ENCODE measurements at places on chromosomes 12 and 14.

- DNase-seq: no peak
These were observed 1.6 kb upstream of the NUMB start for GRCh38 chr14:73459959-73460358.

DNA sequence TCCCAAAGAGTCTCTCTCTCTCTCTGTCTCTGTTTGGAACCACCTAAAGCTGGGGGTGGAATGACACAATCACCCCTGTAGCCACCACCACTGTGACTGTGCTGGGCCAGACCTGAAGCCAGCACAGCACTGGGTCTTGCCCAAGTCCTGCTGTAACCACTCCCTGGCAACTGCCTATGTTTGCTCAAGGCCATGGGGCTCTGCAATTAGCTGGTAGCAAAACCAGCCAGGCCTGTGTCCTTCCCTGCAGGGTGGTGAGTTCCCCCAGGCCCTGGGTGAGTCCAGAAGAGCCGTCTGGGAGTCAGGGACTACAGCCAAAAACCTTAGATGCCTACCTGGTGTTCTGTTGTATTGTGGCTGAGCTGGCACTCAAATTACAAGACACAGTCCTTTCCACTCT, 50.8 kb downstream of the DGLUCY start:
- DNase-seq: no peak

DNA sequence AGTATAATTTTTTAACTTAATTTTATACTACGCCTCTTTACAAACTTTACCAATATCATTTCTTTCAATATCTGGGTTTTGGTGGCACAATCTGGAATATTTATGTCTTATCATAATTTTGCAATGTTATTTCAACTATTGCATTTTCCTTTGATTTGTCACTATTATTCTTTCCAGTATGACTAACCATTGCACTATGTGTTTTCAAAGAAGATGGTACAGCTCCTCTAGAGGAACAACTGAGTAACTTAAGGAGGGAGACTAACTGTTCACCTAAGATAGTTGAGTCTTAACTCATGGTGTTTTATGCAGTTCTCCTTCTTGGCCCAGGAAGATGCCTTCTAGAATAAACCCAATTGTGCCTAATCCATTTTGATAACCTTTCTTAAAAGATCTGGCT, 60.5 kb upstream of the KIF21A start:
- no peak for DNase-seq

DNA sequence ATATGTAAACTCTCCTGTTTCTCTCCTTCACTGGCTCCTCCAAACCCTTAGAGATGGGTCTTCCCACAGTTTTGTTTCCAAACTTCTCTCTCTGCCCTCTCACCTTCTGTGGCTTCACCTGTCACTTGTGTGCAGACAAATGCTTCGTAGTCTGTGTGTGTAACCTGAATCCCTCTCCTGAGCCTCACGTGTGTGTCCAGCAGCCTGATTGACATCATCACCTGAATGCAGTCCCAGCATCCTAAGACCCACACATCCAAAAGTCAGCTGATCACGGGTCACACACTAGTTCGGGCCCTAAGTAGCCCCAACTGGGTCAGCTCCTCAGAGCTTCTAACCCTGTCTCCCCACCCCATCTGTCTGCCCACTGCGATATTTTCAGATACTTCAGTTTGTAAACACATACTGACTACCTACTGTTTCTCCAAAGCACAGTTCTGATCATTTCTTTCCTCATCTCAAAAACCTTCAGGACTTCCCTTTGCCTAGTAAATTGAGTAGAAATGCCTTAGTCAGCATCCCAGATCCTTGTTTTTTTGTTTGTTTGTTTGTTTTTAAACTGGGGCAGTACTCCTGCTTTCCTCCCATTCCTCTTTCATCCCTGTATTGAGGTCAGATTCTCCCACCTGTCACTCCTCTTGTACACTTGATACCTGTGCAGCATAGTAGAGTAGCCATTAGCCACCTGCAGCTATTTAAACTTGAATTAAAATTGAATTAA, 23.7 kb downstream of the FNTB start:
- no peak for DNase-seq

DNA sequence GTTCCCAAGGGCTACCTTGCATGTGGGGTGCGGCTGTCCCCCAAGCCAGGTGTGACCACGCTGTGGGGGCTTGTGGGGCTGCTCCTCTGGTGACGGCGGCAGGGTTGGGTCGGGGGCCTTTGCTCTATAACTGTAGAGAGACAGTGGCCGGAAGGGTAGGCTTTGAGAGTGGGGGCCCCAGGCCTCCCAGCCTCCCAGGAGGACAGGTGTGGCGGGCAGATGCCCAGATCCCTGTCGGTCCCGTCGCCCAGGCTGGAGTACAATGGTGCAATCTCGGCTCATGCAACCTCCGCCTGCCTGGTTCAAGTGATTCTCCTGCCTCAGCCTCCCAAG, 2.7 kb upstream of the GPR132 start:
- DNase-seq: no peak

- DNase-seq: no peak
These were observed 6.0 kb upstream of the MYF6 start for GRCh38 chr12:80701388-80701787.

DNA sequence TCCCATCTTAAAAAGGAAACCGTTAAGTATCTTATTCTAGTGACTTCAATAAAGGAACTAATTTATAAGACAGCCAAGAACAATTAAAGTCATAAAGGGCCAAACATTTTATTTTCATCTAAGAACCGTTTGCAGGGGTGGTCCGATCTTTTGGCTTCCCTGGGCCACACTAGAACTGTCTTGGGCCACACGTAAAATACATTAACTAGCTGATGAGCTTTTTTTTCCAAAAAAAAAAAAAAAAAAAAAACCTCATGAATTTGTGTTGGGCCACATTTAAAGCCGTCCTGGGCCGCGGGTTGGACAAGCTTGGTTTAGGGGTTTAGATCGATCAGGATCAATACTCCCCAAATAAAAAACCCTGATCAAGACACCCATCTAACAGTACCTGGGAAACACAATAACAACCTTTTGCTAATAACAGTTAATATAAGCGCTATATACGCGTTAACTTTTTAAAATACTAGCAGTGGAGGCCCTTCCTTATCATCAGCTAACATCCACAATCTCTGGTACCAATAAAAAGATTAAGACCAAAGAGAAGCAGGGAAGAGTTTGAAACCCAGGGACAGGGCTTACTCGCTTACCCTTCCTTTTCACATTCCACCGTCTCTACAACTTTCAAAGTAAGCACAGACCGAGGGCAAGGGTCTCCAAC, 1.1 kb downstream of the NAP1L1 start:
- no peak for DNase-seq

- no peak for DNase-seq
These were observed 3.1 kb upstream of the RAB5B start for GRCh38 chr12:55970775-55971174.

GRCh38 chr12:58576916-58577315, 343.4 kb downstream of the LRIG3 start:
- DNase-seq: no peak

GRCh38 chr14:20606190-20606901, 15.2 kb upstream of the RNASE12 start:
- DNase-seq: no peak

- DNase-seq: no peak
These were observed 4.3 kb downstream of the TEDC1 start for GRCh38 chr14:105495101-105495989.
